ENCODE measurements at places on chromosomes 7 and 10.

DNA sequence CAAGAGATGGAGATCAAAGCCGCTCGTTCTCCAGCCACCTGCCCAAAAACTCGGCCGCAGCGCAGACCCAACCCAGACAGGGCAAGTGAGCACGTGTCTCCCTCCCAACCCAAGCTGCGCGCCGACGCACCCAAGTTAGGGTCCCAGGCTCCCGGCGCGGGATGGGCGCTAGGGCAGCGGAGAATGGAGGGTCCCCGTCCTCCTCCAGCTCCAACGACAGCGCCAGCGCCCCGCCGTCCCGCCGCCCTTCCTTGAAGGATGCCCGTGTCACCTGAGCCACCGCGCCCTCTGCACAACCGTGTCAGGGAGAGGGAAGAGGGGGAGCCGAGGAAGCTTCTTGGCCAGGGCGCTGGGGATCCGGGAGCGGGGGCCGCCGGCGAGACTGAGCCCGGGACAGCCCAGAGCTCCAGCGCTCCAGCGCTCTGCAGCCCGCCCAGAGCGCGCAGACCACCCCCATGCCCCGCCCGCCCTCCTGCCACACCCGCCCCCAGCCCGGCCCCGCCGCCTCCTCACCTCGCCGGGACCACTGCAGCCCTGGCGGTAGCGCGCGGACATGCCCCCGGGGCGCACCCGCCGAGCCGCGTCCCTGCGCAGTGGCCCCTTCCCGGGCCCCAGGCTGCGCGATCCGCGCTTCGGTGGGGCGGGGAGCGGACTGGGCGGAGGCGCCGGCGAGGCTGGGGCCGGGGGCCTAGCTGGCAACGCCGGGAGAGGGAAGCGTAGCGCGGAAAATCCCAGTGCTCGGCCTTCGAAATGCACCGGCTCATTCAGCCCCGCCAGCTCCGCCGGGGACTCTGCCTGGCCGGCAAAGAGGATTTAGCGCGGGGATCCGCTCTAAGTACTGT is at the start of gene SLC16A12:
Gene SLC16A12 (minus strand): TSS at position 424 of the 842 bp plus-strand sequence. CDS start 73,016 bp downstream, outside the sequence.
- DNase-seq, result peak; percentile 29

DNA sequence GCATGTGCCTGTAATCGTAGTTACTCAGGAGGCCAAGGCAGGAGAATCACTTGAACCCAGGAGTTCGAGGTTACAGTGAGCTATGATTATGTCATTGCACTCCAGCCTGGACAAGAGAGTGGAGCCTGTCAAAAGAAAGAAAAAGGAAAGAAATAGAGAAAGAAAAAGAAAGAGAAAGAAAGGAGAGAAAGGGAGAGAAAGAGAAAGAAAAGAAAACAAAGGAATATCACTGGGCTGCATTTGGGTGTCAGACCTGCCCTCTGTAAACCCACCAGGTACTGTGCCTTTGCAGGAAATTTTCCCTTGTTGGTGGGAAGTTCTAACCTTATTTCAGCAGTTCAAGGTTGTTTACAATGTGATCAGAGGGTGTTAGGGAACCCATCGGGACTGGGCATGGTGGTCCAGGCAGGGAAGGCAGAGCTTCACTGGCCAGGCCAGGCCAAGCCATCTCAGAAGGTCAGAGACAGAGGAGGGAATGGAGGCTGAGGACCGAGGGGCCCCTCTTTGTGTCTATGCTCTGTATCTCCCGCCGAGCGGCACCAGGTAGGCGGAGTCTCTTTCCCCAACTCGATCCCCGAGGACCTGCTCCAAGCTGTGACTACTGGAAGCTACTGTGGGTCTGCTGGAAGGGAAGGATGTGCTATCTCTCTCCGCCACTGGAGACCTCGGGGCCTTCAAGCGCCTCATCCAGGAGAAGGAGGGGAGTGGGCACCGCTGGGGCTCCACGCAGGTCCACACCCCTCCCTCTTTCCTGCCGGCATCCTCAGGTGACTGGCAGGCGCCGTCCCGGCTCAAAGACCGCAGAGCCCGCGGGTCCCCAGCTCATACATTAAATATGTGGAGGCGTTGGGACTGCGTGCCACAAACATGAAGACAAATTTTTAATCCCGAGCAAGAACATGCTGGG is 15.2 kb upstream of the KAZALD1 start:
- no peak for DNase-seq

DNA sequence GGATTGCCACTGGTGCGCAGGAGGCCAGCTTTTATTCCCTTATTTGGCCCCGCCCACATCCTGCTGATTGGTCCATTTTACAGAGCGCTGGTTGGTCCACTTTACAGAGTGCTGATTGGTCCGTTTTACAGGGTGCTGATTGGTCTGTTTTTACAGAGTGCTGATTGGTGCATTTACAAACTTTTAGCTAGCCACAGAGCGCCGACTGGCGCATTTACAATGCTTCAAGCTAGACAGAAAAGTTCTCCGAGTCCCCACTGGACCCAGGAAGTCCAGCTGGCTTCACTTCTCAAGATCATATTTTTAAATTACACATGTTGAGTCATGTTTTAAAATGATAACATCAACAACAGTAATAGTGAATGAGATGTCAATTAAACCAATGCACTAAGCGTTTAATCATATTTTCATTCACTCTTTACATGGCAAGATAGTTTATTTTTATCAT is 128.3 kb downstream of the CUBN start:
- no peak for DNase-seq

DNA sequence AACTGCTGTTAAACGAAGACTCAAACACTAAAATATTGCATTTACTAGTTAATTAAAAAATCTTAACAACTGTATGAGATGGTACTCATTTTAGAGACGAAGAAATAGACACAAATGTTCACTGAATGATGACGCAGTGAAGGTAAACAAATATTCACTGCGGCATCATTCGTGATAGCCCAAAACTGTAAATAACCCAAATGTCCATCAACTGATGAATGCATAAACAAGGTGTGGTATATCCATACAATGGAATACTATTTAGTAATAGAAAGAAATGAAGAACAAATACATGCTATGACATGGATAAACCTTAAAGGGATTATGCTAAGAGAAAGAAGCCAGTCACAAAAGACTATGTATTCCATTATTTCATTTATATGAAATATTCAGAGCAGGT is 51.4 kb downstream of the CDK6 start:
- no peak for DNase-seq

- no peak for DNase-seq
These were observed 9.2 kb upstream of the ATXN7L1 start for GRCh38 chr7:105885387-105886111.

GRCh38 chr10:6179078-6179477 is 23.7 kb upstream of the PFKFB3 start:
- DNase-seq, result no peak

DNA sequence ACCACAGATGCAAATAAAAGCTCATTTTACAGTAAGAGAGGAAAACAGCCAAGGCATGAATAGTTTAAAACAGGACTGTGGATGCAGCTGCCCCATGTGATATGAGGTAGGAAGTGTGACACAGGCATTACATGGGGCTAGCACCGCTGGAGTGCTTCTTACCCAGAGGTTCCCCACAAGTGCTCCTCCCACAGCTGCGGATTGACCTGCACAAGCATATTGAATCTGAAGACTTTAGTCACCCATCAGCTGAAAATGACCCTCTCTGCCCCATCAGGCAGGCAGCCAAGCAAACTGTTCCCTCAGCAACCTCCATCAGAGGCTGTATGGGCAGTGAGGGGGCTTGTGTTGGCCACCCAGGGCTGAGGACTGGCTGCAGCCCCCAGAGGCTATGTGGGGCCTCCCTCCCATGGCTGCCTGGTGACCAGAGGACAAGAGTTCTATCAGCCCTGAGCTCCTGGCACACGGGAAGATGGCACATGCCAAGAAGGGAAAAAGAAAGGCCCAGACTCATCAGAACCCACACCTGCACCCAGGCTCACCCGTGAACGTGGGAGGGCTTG is 98.7 kb downstream of the TCERG1L start:
- no peak for DNase-seq

GRCh38 chr10:27450225-27450624 is 53.9 kb upstream of the RAB18 start:
- DNase-seq, result no peak

DNA sequence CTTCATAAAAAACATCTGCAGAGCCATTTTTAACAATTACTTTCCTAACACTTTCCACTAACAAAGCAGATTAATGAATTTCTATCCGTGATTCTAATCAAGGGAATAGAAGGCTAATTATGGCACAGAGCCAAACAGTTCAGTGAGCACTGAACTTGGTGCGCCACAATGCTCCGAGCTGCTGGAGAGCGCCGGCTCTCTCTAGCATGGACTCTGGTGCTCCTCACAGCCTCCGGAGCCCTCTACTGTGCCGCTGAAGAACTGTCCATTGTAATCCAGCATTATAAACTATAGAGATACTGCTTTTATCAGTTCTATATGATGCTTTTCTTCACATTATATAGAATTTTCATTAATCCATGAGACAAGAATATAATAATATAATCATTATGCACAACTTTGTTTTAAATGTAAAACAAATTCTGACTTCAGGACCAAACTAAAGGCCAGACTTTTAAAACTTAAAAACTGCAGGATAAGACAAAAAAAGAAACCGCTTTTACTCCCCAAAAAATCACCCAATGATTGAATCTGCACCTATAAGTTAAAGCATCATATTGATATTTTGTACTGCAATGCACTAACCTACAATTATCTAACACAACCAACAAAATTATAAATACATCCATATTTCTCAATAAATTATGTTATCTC is 123.6 kb downstream of the RNF32 start:
- DNase-seq, result peak; percentile 52

DNA sequence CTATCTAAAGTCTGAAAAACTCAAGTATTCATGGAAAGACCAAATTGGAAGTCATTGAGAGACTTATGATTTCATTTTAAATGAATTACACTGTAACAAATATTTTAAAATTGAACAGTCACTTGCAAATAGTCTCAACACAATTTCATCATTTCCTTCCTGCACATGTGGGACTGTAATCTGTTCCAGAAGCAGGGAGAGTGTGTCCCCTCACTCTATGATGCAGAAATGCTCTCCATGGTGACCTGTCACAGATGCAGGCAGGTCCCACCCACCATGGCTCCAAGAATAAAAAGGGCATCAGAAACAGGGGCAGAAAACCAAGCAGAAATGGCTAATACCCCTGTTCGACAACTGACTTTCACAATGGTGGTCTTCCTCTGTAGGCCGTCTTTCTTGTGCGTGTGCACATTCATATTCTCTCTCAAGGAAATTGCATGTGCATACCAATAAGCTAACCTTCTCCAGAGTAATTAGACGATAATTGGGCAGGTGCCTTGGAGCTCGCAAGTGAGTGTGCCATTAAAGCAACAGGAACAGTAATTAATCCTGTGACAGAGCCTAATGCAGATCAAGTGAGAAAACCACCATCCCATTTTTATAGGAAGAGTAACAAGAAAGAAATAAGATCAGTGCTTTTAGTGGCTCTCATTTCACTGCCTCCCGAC is 170.9 kb downstream of the ZMYND11 start:
- DNase-seq, result no peak

DNA sequence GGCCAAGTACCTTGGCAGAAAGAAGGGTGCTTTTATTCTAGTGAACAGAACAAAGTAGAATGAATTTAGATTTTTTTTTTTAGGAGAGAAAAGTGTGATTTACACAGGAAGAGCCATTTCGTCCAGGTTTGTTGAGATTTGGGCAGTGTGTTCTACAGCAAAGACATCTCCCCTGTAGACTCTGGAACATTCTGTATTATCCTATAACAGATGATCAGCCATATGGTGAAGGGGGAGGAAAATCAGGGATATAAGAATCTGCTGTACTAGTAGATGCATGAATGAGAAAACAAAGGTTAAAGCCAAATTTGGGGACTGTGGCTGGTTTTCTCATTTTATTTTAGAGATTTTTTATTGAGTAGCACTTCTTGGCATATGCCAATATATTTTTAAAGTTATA is 453.7 kb upstream of the LRRTM3 start:
- DNase-seq, result no peak

- no peak for DNase-seq
These were observed 273.3 kb downstream of the FZD1 start for GRCh38 chr7:91537260-91538152.

- no peak for DNase-seq
These were observed 13.6 kb upstream of the ANK3 start for GRCh38 chr10:60403168-60403873.

DNA sequence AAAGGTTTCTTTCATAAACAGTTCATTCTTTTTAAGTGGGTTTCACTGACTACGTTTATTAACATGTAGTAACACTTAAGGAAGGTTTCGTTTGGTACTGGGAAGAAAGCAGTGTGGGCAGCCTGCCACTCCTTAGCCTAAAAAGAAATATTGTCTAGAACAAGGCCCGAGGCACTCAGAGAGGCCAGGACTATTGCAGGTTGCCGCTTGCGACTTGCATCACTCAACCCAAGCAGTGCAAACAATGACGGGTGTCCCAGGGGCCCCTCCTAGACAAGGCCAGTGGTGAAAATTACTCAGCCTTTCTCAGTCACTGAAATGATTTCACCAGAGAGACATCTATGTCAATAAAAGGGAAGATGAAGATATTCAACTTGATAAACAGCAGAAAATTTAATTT is 243.9 kb downstream of the SNX13 start:
- peak; percentile 28 for DNase-seq

- no peak for DNase-seq
These were observed 30.2 kb downstream of the CHN2 start for GRCh38 chr7:29224726-29225125.

DNA sequence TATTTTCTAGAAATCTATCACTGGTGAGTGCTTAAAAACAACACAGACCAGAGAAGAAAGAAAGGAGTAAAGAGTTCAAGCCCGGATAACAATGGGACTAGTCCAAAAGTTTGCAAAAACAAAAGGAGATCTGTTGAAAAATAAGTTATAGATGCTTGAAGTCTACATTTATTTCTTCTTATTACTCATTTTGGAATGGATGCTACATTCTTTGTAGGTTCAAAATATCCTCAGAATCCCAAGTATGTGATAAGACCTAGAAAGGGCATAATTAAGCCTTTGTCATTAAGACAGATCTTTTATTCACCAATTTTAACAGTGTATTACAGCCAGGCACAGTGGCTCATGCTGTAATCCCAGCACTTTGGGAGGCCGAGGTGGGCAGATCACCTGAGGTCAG is 42.7 kb upstream of the ITGB8 start:
- DNase-seq, result no peak

GRCh38 chr10:80602881-80603280 is 65.2 kb downstream of the SH2D4B start:
- no peak for DNase-seq

DNA sequence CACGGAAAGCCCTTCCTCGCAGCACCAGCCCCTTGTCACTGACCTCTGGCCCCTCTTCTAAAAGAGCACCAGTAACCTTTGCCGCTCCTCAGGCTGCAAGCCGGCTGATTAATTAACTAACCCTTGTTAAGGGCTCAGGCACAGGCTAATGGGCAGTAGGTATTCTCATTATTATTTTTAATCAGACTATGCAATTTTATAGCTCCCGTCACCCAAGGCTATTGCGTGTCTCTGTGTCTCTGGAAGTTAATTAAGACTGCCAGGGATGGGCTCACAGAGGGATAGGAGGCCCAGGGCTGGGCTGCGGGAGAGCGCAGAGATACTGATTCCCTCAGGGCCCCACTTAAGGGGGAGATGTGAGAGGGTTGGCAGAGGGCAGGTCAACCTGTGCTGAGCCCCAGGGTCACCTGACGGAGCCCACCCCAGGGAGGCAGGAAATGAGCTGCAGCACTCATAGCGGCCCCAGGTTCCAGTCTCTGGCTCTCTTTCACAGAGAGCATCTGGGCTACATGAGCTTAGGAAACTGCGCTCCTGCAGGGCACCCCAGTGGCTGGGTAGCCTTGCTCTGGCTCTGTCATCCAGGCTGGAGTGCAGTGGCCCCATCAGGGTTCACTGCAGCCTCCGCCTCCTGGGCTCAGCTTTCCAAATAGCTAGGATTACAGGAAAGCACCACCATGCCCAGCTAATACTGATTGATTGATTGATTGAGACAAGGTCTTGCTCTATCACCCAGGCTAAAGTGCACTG is 92.2 kb upstream of the LRRC4 start:
- no peak for DNase-seq

- DNase-seq, result no peak
These were observed 68.6 kb downstream of the ZMIZ1 start for GRCh38 chr10:79137300-79137756.

Measured in hepatic stellate cell (primary cell).